Osteoblast (primary cell): ENCODE measurements at places on chromosomes 7 and 10. TPM values are rescaled to one million over a fixed set of nuclear protein-coding genes. Genes with fewer than 3 reads are reported as not detected.

The PRXL2A gene
- 5.1 and 5.9 TPM in 2 replicates for total RNA-seq

The RPEL1 gene
- total RNA-seq, result 0.29 and 0.36 TPM in 2 replicates

The ACSL5 gene
- total RNA-seq, result 5.1 and 8.0 TPM in 2 replicates

The BMPR1A gene
- 71.7 and 73.7 TPM in 2 replicates for total RNA-seq

The CTAGE15 gene
- 0.88 TPM in 1 of 2 replicates, not detected in the other for total RNA-seq
